ENCODE measurements at places on chromosomes 4 and X.

DNA sequence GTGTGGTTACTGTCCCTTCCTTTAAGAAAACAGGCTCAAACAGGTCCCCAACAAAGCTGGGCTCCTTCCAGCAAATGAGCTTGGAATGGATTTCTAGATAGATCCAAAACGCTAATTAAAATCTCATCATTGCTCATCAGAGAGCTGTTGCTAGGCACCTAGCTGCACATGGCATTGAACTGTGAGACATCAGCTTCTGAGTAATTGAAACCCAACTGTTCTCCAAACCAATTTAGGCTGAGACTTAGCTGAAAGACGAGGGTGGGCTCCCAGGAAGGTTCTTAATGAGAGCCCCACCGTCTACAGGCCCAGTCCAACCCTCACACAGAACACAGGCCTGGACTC lies 59.1 kb downstream of the FAM184B start:
- DNase-seq, result no peak

- DNase-seq, result no peak
These were observed 329.9 kb downstream of the NAF1 start for GRCh38 chr4:162836773-162837172.

DNA sequence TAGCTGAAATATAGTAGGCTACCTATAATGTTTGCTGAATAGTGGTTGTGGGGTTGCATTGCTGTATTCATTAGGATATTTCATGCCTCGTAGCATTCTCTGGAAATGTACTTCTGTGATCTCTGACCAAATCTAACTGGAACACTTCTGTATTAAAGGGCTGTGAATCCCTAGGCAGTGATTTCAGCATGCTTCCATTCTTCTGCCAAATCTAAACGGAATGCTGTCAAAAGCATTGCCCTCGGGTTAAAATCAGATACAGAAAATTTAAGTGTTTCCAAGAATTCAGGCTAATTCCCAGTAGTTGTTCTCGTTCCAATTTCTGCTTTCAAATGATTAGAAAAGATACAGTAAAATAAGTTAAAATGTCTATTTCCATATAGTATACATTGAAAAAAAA lies 1847.5 kb upstream of the IGFBP7 start:
- DNase-seq, result no peak

DNA sequence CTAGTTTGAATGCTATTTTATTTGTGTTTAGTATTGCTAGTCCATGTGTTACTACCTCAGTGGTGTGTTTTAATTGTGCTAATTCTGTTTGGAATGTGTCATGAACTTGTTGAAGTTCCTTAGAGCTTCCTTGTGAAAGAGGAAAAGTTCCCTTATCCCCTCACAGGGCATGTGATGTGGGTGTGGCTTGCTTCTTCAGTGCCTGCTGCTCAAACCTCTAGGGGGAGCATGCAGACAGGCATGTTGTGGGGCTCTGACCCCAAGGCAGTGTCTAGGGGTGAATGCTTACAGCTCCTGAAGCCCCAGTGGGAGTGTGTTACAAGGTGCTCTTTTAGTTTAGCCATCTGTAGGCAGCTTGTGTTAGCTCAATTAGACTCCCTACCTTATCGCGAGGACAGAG lies 86.5 kb downstream of the MAGED4 start:
- no peak for DNase-seq

DNA sequence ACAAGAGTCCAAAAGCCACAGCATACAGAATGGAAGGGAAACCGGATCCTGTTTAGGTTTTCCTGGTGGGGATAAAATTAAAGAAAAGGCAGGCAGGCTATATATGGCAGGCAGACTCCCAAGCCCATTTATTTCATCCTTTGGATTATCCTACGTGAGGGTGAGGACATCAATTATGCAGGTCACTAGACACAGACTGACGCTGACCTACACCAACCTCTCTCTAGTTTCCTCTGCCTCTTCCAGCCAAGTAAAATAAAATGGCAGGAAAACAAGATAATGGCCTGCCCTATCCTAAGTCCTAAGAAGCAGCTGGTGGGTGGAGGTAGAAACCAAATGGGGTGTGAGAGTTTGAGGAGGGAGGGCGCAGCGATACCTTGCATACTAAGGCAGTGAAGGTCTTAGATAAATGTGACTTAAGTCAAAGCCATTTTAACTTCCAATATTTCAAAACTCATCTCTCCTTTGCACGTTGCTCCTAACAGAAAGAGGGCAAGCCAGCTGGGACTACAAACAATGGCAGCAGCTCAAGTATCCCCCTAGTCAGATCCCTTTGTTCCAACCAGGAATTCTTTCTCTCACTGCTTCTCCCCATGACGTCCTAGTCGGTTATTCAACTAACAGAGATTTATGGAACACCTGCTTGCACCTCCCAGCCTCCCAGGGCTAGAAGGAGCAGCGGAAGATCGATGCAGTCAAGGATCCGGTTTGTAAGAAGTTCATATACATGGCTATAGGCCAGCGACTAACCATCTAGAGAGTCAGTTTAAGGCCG lies 72.8 kb downstream of the IRF2 start:
- DNase-seq, result no peak

DNA sequence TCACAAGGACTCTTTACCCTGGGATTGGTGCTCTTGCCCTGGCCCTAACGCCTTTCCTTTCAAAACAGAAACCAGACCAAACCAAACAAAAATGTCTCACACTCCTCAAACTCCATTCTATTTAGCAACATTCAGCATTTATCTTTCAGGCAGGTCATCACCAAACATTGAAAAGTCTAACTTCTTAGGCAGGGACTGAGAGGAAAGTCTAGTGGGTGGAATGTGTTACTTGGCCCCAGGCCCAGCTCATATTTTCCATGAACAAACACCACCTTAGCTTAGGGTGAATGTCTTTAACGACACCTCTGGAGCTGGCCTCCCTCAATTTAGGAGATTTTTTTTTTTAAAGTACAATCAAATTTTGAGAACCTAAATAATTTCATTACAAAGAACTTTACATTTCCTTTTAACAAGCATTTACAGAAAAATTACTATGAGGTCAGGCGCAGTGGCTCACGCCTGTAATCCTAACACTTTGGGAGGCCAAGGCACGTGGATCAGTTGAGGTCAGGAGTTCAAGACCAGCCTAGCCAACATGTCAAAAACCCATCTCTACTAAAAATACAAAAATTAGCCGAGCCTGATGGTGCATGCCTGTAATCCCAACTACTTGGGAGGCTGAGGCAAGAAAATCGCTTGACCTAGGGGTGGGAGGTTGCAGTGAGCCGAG lies 10.2 kb upstream of the N4BP2 start:
- DNase-seq, result no peak

GRCh38 chr4:182825003-182825402 lies 92.2 kb downstream of the DCTD start:
- no peak for DNase-seq

GRCh38 chr4:58119298-58119697 lies 1009.1 kb upstream of the IGFBP7 start:
- DNase-seq, result no peak

DNA sequence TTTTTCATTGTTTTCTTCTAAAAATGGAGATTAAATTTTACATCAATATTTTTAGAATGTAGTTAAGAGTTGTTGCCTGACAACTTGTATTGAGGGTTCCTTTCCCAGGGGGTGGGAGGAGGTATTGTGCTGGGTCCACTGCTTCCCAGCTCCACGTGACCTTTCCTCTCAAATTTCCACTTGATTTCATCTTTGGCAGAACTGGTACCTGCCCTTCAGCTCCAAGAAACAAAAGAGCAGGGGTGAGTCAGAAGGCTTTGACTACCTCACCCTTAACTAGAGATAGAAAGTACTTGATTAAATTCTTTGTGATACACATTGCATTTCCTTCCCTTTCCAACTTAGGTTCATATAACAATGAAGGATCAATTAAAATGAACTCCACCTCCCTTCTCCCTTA lies 19.7 kb downstream of the TRIM2 start:
- no peak for DNase-seq

DNA sequence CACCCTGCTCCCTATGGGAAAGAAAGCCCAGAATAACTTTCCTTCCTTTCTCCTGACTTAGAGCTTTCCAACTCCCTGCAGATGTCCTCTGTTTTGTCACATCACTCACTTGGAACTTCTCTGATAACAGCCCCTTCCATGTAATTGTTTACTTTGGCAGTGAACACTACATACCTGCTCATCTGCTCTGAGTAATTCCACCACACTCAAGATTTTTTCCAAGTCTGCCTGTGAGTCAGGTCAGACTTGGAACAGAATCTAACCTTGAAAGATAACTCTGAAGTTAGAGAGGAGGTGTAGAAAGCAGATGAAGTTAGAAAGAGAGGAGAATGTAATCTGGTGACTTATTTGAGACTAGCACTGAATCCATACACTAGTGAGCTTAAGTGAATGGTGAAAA lies 7.4 kb downstream of the MAGEB10 start:
- DNase-seq, result no peak

DNA sequence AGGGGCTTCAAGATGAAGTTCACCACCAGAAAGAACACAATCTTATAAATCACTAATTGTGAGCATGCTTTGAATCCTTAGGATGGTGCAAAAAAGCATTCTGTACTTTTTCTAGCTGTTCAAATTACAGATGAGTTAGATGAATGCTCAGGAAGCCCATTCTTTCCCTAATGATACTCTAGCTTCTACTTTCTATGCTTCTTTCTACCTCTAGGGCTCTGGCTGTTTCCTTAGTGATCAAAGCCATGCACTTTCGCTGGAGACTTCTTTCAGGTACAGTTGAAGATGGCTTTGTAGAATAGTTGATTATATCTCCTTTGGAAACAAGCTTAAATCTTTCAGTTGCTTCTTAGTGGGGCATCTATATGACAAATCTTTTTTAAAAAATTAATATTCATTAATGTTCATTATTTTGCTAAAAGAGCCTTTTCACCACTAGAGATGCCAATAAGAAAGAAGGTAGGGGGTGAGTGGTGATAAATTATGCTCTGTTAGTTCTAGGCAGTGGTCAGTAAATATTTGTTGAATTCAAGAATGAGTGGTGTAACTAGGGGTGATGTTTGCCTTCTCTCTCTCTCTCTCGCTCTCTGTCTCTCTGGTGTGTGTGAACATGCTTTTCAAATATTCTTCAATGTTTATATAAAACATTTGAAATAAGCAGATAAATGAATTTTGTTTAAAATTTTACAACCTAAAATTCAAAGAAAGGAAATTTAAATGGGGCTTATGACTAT lies 169.4 kb downstream of the GLUD2 start:
- no peak for DNase-seq

DNA sequence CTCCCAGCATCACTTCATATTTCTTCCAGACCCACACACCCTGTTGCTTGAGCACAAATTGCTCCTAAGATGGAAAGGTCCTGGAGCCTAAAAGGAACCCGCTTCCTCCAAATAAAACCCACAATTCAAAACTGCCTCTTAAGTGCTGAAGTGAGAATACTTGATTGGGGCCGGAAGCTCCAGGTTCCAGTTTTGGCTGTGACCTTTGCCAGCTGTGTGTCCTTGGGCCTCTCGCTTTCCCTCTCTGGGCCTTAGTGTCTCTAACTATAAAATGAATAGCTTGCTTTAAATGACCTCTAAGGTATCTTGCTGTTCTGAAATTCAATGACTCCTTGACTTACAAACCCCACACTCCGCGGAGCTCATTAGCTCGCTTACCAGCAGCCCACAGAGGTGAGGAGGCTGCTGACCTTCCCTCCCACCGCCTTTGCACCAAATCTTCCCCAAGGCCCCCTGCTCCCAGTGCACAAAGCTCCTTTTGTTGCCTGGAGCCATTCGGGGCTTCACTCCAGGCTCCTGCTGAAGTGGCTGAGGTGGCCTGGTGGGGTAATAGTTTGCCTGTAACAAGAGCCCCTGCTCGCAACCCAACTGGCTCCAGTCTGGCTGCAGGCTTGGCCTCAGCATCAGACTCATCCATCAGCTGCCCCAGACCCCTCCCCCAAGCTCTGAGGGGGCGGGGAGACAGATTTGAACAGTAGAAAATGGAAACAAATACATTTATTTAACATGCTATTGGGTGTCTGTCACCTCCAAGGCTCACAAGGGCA lies 21.8 kb downstream of the STARD8 start:
- DNase-seq, result no peak

- DNase-seq, result no peak
These were observed 53.8 kb downstream of the SYNPO2 start for GRCh38 chr4:118942465-118942864.

DNA sequence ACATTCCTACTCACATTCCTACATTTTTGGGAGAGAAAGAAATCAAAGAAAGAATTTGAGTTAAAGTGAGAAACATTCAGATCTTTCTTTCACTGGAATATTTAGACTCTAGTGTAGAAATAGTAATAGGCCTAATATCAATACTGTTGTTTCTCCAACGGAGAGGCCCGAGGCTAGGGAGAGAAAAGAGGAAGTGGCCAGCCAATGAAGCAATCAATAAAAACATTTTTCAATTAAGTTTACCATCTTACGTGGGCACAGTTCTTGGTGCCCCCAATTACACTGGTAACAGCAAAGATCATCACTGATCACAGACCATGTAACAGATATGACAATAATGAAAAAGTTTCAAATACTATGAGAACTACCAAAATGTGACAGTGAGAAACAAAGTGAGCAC lies 281.4 kb downstream of the GPM6A start:
- no peak for DNase-seq

DNA sequence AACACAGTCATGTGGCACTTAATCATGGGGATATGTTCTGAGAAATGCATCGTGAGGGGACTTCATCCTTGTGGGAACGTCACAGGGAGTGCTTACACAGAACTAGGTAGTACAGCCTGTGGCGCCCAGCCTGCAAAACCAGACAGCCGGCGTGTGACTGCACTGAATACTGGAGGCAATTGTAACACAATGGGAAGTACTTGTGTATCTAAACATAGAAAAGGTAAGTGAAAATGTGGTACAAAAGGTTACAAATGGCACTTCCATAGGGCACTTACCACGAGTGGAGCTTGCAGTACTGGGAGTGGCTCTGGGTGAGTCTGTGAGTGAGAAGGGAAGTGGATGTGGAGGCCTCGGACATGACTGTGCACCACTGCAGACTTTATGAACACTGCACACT lies 5.2 kb downstream of the TLR3 start:
- no peak for DNase-seq

DNA sequence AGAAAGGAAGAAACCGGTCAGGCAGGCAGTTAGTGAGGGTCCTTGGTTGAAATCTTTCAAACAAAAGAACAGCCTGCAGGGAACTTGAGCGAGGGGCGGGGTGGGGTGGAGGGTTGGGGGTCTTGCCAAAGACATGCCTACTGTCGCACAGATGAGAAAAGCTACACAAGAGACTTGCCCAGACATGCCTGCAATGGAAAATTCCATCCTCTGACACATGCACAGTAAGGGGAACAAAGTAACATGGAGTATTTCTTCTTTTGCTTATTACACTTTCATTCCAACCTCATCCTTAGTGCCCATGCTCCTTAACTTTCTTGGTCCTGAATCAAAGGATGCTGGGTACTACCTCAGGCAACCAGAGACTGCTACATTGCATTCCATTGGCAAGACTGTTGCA lies 1491.2 kb downstream of the STIM2 start:
- no peak for DNase-seq

Measured in stimulated activated CD8-positive, alpha-beta memory T cell treated with anti-CD3 and anti-CD28 coated beads, Interleukin-2, amount 100 ng/mL, for 1 hour (primary cell).